Activated CD8-positive, alpha-beta T cell treated with anti-CD3 and anti-CD28 coated beads, Interleukin-2, amount 10 ng/mL, durations not matched to agents 7 days and 5 days (primary cell): ENCODE measurements at places on chromosomes 16 and 17.

- peaks cover 18% of the 10 kb centered on the region for H3K4me1 ChIP-seq
- no peaks in the 10 kb centered on the region for H3K27me3 ChIP-seq
- H3K27ac ChIP-seq = no peak overlapping the region
- peaks cover 24% of the 10 kb centered on the region for H3K36me3 ChIP-seq
Observed at GRCh38 chr16:58118801-58119508, 10.2 kb downstream of the CFAP20 start.

DNA sequence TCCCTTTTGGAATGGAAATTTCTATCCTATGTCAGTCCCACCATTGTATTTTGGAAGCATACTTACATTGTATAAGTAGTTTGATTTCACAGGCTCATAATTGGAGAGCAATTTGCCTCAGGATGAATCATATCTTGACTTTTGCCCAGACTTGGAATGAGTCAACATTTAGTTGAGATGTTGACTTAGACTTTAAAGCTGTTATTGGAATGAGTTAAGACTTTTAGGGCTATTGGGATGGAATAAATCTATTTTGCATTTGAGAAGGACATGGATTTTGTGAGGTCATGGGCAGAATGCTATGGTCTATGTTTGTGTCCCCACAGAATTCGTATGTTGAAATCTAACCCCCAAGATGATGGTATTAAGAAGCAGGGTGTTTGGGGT, 12.2 kb upstream of the ZNF594 start:
- no peaks in the 10 kb centered on the region for H3K4me1 ChIP-seq
- no peak for DNase-seq
- no peaks in the 10 kb centered on the region for H3K36me3 ChIP-seq

DNA sequence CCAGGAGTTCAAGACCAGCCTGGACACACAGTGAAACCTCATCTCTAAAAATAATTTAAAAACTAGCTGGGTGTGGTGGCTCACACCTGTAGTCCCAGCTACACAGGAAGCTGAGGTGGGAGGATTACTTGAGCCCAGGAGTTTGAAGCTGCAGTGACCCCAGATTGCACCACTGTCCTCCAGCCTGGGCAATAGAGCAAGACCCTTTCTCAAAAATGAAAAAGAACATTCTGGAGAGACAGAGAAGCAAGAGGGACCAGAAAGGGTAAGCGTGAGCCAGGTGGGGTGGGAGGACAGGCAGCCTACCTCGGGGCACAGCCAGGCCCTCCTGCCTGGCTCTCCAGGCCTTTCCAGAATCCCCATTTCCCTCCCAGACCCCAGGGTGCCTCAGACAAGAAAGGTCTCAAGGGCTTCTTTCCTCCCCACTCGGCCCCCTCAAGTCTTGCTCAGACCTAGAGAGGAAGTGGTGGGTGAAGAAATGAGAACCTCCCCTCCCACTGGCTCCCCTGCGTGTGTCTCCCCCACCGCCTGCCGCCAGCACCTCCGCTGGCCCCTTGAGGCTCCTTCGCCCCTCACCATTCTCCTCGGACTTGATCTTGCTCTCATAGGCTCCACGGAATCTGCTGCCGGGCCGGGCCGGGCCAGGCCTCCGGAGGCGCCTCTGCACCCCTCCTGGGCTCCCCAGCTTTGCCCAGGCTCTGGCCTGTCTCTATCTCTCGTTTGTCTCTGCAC, 503 bp downstream of the C16orf54 start:
- no peaks in the 10 kb centered on the region for H3K27me3 ChIP-seq
- H3K36me3 ChIP-seq = peaks cover 66% of the 10 kb centered on the region
- H3K4me1 ChIP-seq = peaks cover 66% of the 10 kb centered on the region
- peak overlapping the region; percentile 96 for H3K27ac ChIP-seq

GRCh38 chr16:1961651-1962067, 2.3 kb downstream of the NDUFB10 start:
- H3K4me3 ChIP-seq = peak overlapping the region; percentile 96
- DNase-seq = peak; percentile 35
- no peaks in the 10 kb centered on the region for H3K27me3 ChIP-seq
- H3K4me1 ChIP-seq = peaks cover 51% of the 10 kb centered on the region
- H3K36me3 ChIP-seq = peaks cover 50% of the 10 kb centered on the region
- H3K27ac ChIP-seq = peak overlapping the region; percentile 95

DNA sequence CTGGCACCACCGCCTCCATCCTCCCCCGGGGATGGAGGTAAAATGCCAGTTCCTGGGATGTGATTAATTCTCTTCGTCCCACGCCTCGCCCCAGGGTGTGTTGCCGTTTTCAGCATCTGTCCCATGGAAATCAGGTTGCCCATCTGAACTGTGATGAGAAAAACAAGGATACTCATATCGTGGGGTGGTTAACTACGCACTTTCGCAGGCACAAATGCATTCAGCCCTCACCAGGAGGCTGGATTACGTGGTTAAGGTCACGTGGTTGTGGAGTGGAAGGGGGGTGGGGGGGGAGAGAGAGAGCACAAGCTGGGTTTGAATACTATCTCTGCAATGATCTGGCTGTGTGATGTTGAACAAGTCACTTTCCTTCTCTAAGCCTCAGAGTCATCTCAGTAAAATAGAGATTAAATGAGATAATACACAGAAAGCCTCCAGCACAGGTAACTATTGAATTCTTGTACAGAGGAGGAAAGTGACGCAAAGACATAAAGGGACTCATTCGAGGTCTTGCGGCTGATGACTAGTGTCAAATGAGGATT, 74.7 kb downstream of the BMERB1 start:
- peak overlapping the region; percentile 82 for H3K27ac ChIP-seq
- peak; percentile 35 for DNase-seq
- peaks cover 32% of the 10 kb centered on the region for H3K4me1 ChIP-seq
- H3K27me3 ChIP-seq = peaks cover 7% of the 10 kb centered on the region
- no peak overlapping the region for H3K4me3 ChIP-seq

DNA sequence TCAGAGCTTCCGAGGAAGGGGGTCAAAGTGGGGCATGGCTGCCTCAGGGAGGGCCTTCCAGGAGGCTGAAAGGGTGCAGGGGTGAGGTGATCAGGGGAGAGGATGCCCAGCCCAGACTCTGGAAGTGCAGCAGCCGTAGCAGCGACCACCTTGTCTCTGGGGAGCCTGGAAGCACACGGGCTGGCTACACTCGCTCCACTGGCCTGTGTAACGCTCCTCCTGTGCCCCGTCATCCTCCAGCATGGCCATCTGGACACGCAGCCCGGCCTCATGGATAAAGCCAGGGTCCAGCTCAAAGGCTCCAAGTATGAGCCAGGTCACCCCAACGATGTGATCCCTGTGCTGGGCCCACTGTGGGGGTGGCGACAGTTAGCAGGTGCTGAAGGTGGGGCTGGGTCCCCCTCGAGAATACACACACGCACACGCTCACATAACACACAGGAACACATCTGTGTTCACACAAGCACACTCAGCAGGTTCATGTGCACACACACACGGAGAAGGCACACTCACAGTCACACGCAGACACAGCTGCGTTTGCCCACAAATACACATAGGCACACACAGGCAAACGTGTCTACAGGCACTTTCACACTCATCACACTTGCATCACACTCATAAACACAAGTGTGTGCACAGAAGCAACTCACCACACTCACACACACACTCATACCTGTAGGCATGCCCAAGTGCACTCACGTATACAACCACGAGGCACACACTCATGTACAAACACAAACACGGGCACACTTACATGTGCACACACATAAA, 19.3 kb downstream of the POLR3K start:
- peaks cover 12% of the 10 kb centered on the region for H3K36me3 ChIP-seq
- peaks cover 34% of the 10 kb centered on the region for H3K4me1 ChIP-seq
- no peak for DNase-seq
- no peaks in the 10 kb centered on the region for H3K27me3 ChIP-seq

DNA sequence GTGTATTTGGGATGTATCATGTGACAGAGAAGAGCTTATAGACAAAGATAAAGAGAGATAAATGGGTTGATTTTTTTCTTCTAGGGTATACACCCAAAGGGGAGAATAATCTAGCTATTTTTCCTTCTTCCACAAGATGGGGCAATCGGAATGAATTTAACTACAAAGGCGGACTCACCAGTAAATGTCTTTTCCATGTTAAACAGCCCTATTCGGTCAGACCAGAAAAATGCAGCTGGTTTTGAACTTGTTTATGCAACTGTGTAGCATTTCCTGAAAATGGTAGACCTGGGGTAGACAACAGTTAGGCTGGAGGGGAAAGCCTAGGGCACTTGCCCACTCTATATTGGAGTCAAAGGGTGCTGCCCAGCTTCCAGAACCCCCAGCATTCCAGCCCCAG, 477.1 kb downstream of the TOX3 start:
- no peaks in the 10 kb centered on the region for H3K27me3 ChIP-seq
- no peak overlapping the region for H3K4me3 ChIP-seq
- no peaks in the 10 kb centered on the region for H3K4me1 ChIP-seq

GRCh38 chr16:80166082-80166481, 374.7 kb upstream of the DYNLRB2 start:
- no peaks in the 10 kb centered on the region for H3K4me1 ChIP-seq
- DNase-seq = no peak
- H3K27ac ChIP-seq = no peak overlapping the region
- no peak overlapping the region for H3K4me3 ChIP-seq

GRCh38 chr16:86052115-86052670, 153.2 kb downstream of the IRF8 start:
- no peaks in the 10 kb centered on the region for H3K4me1 ChIP-seq
- H3K4me3 ChIP-seq = no peak overlapping the region
- no peak overlapping the region for H3K27ac ChIP-seq
- no peak for DNase-seq

DNA sequence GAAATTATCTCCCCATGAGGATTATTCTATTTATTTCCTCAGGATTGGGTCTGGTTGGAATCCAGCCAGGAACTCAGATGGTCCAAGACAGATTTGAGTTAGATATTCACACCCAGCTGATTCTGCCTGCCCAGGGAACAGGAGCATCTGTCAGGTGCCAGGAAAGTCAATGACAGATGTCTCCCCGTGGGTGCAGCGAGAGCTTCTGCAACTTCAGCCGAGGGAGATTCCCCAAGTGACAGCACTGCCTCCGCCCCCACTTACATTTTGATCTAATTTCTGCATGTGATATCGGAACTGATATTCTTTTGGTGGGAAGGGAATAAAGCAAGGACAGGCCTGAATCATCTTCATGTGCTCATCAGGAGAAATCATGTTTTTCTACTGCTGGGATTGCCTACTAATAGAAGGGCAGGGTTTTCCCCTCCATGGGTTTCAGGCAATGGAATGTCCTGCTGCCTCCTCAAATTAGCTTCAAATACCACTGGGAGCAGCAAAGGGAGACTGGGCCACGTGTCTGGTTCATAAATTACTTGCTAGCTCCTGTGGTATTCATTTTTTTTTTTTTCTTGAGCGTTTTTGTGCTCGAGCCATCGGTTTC, 15.7 kb upstream of the DHX8 start:
- peaks cover 12% of the 10 kb centered on the region for H3K27me3 ChIP-seq
- H3K4me3 ChIP-seq = no peak overlapping the region
- H3K27ac ChIP-seq = no peak overlapping the region
- no peak for DNase-seq
- H3K36me3 ChIP-seq = no peaks in the 10 kb centered on the region

- H3K4me1 ChIP-seq = no peaks in the 10 kb centered on the region
- DNase-seq = no peak
- H3K27me3 ChIP-seq = no peaks in the 10 kb centered on the region
- H3K27ac ChIP-seq = no peak overlapping the region
Observed at GRCh38 chr17:71111460-71111859, 942.1 kb downstream of the KCNJ2 start.

DNA sequence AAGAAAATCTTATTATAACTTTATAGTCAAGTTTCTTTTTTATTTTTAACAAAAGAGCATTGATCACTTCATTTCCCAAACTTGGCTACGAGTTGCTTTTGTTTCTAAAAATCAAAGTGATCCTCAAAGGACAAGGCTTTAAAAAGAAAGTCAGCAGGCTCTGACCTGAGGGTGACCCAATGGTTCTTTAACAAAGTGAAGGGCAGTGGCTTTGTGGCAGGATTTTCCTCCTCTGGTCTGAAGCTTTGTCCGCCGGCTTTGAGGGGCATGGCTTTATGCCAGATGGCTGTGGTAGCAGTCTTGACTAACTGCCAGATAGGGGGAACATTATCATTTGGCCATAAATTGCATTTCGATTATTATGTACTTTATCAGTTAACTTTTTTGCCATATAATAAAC, 28.5 kb downstream of the IQCK start:
- H3K36me3 ChIP-seq = no peaks in the 10 kb centered on the region
- H3K4me3 ChIP-seq = no peak overlapping the region
- H3K4me1 ChIP-seq = no peaks in the 10 kb centered on the region
- no peaks in the 10 kb centered on the region for H3K27me3 ChIP-seq
- DNase-seq = no peak
- no peak overlapping the region for H3K27ac ChIP-seq

- no peak overlapping the region for H3K4me3 ChIP-seq
- H3K36me3 ChIP-seq = peaks cover 36% of the 10 kb centered on the region
- H3K27me3 ChIP-seq = no peaks in the 10 kb centered on the region
- H3K4me1 ChIP-seq = peaks cover 2% of the 10 kb centered on the region
Observed at GRCh38 chr17:47928415-47928814, 13.0 kb upstream of the PNPO start.

- H3K27ac ChIP-seq = no peak overlapping the region
- H3K4me1 ChIP-seq = no peaks in the 10 kb centered on the region
- peaks cover 16% of the 10 kb centered on the region for H3K27me3 ChIP-seq
- no peak overlapping the region for H3K4me3 ChIP-seq
Observed at GRCh38 chr17:8709006-8709405, 35.6 kb downstream of the CCDC42 start.

- DNase-seq = no peak
- no peaks in the 10 kb centered on the region for H3K4me1 ChIP-seq
- H3K36me3 ChIP-seq = no peaks in the 10 kb centered on the region
- no peak overlapping the region for H3K27ac ChIP-seq
Observed at GRCh38 chr17:35998018-35998545, 3.3 kb downstream of the CCL15 start.

DNA sequence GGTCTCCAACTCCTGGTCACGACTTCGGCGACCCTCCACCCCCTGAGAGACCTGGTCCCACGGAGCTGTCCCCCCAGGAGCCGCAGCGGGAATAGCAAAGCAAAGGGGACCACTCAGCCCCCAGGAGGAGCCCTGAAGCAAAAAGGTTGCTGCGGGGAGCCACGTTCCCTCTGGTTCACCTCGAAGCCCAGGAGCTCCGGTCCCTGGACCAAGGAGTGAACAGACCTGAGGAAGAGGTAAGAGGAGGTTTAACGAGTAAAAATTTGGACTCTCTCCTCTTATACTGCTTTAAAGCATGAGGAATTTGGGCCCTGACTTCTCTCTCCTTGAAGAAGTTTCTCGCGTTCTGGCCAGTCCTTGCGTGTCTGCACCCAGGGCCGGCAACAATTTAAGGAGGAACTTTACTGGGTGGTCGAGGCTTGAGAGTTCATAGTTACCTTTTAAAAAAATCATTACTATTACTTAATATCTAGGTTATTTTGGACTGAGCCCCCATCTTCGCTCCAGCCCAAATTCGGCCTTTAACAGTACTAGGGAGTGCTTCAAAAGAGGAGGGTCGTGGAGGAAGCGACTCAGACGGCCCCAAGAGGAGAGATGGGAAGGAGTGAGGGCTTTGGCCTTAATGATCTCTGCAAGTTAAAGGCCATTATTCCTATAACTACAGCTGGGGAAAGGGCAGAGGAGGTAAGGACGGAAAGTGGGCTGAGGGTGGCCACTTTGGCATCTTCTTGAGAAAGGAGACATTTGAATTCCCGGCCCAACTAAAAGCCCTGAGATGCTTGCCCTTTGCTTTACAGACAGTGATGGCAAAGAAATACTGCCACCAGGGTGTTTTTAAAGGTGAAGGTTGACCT, 16.9 kb upstream of the HOXB9 start:
- H3K27me3 ChIP-seq = peaks cover 85% of the 10 kb centered on the region
- no peak for DNase-seq
- peaks cover 31% of the 10 kb centered on the region for H3K4me1 ChIP-seq
- peaks cover 2% of the 10 kb centered on the region for H3K36me3 ChIP-seq
- no peak overlapping the region for H3K4me3 ChIP-seq
- no peak overlapping the region for H3K27ac ChIP-seq
